ENCODE measurements at places on chromosomes 16 and 17.
A peak's percentile ranks its signal among the peaks of the same experiment; 100 is the strongest.

GRCh38 chr17:41417576-41418015 is 6.8 kb downstream of the KRT37 start:
- DNase-seq: no peak

GRCh38 chr16:2432801-2433505 is 3.7 kb downstream of the CCNF start:
- no peak for DNase-seq

DNA sequence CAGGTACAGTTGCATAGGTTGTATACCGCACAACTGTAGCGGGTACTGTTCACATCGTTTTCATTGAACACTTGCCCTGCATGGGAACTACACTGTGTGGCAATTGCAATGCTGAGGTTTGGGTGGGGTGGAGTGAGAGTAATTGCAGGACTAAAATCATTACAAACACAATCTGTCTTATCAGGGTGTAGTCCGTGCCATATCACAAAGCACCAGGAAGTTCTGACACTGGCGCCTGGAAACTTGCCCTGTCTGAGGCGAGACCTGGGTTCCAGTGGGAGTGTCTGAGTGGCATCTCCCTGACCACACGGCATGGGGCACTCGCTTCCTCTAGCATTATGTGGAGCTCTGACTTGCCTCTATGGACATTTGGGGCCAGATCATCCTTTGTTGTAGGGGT is 153.4 kb downstream of the RGS9 start:
- DNase-seq: no peak

GRCh38 chr16:17830651-17831050 is 359.9 kb upstream of the XYLT1 start:
- DNase-seq: peak; percentile 19

DNA sequence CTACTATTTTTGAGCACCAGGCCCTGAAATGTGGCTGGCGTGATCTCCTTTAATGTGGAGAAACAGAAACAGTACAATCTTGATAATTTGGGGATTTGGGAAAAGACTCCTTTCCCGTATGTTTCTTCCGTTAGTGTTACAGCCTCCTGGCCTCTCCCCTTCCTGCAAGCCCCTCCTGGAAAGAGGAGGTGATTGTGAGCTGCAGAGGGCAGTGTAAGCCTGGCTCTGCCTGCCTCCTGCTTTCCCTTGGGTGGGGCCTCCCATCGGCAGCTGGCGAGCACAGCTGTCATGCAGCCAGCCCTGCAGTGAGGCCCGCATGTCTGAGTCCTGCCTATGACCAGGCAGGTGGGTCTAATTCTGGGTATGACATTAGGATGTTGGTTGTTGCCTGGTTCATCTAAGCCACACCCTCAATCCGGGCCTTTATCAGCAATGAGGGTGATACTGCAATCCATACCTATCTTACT is 48.7 kb upstream of the WSB1 start:
- peak; percentile 94 for DNase-seq

DNA sequence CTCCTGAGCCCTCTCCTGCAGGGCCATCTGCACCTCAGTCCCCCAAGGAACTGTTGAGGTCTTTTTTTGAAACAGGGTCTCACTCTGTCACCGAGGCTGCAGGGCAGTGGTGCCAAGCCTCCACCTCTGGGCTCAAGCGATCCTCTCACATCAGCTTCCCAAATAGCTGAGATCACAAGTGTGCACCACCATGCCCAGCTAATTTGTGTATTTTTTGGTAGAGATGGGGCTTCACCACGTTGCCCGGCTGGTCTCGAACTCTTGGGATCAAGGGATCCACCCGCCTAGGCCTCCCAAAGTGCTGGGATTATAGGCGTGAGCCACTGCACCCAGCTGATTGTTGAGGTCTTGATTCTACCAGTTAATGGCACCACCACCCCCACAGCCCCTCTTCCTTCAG is 27.9 kb upstream of the ENDOV start:
- DNase-seq: no peak

- no peak for DNase-seq
Observed at GRCh38 chr16:16045296-16045695, 95.9 kb downstream of the ABCC1 start.

DNA sequence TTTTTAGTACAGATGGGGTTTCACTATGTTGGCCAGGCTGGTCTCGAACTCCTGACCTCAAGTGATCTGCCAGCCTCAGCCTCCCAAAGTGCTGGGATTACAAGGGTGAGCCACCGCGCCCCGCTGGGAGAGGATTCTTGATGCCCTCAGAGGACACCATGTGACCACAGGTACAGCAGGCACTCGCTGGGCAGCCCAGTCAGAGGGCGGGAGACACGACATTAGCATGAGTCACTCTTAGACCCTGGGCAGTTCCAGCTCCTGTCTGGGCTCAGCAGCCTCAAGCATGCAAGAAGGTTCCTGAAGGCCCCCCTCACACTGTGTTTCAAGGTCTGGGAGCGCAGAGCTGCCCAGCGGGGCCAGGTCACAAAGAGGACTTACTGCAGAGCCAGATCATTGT is 11.9 kb downstream of the STAC2 start:
- DNase-seq: no peak

DNA sequence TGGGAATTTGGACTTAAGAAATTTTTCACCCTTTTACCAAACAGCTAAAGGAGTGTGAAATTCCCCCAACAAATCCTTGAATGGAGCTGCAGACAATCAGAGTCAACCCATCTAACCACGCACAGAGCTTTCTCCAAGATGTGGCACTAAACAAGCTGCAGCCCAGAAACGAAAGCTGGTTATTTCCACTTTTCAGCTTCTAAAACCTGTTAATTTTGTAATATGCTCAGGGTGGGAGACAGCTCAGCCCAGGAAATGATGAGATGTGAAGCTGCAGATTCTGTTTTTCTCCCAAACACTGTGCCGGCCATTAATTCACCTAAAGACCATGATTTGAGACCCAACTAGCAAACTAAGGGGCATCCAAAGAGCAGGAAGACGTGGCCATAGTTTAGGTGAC is 33.2 kb upstream of the ABR start:
- no peak for DNase-seq

DNA sequence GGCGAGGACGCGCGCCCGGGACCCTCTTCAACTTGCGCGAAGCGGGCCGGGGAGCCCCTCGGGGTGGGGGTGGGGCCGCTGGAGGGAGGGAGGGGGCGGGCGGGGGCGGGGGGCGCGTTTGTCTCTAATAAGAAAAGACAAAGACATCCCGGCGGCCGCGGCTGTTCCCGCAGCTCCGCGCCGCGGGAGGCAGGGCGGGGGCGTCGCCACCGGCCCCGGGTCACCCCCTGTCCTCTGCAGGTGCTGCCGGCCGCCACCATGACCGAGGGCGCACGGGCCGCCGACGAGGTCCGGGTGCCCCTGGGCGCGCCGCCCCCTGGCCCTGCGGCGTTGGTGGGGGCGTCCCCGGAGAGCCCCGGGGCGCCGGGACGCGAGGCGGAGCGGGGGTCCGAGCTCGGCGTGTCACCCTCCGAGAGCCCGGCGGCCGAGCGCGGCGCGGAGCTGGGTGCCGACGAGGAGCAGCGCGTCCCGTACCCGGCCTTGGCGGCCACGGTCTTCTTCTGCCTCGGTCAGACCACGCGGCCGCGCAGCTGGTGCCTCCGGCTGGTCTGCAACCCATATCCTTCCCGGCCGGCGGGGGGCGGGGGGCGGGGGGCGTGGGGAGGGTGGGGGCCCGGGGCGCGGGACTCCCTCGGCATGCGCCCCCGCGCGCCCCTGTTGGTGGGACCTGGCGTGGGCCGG is 714 bp downstream of the CACNA1H start:
- no peak for DNase-seq

DNA sequence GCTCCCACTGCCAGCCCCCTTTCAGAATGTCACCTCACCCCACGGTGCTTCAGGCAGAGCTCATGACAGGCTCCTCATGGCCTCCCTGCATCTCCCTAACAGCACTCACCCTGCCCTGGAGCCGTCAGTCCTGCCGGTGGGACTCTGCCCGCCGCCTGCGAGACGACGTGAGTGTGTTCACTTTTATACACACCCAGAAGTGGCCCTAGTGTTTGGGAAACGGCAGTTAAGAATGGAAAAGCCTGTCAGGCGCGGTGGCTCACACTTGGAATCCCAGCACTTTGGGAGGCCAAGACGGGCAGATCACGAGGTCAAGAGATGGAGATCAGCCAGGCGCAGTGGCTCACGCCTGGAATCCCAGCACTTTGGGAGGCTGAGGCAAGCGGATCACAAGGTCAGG is 12.3 kb upstream of the CYTH1 start:
- DNase-seq: no peak

DNA sequence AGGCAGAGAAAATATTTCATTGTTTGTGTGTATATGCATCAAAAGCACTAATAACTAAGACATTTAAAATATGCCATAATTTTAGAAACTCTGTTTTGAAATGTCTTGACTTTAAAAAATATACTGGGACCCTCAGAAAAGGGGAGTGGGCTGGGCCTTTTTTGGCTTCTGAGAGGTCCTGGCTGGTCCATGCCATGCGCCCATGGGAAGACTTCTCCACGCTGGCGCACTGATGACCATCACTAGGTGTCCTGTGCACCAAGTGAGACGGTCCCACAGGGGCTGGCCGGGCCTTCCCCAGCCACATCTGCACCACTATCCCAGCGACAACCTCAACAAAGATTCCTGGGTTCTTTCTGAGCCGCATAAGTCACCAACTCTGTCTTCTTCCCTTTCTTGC is 27.0 kb upstream of the WFIKKN2 start:
- no peak for DNase-seq

- no peak for DNase-seq
Observed at GRCh38 chr17:44776628-44777393, 18.0 kb downstream of the ADAM11 start.

DNA sequence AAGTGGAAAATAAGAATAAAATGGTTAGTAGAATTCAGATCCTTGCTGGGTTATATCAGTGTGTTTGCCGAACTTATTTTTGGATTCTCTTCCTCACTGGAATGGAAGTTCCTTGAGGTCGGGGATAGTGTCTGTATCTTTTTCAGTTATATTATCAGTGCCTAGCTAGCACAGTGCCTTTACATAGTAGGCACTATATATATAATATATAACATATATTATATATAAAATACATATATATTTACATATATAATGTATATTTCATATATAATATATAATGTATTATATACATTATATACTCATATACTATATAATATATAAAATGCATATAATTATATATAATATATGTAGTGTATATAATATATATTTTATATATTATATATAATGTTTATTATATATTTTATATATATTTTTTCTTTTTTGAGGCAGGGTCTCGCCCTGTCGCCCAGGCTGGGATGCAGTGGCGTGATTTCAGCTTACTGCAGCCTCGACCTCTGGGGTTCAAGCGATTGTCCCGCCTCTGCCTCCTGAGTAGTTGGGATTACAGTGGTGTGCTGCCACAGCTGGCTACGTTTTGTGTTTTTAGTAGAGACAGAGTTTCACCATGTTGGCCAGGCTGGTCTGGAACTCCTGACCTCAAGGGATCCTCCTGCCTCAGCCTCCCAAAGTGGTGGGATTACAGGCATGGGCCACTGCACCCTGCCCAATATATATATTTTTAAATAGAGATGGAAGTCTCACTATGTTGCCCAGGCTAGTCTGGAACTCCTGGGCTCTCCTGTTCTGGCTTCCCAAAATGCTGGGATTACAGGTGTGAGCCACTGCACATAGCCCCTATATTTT is 3.2 kb downstream of the NFATC3 start:
- DNase-seq: no peak

GRCh38 chr16:58491-59439 is 5.1 kb downstream of the SNRNP25 start:
- no peak for DNase-seq

GRCh38 chr17:71631483-71631882 is 489.3 kb upstream of the SOX9 start:
- peak; percentile 20 for DNase-seq

DNA sequence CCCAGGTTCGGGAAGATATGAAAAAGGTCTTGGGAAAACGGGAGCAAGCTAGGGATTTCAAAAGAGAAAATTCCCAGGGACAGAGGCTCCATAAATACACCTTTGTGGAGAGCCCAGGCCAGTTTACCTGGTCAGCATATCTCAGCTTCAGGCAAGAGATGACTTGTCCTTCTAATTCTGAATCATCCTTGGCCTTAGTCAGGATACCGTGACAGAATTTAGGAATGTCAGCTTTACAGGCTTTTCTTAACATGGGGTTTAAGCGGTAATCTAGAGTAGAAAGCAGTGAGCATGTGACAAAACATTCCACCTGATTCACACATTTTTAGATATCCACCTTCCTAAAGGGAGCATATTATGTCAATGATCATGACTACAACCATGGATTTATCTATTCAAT is 41.1 kb upstream of the CLEC18B start:
- no peak for DNase-seq

DNA sequence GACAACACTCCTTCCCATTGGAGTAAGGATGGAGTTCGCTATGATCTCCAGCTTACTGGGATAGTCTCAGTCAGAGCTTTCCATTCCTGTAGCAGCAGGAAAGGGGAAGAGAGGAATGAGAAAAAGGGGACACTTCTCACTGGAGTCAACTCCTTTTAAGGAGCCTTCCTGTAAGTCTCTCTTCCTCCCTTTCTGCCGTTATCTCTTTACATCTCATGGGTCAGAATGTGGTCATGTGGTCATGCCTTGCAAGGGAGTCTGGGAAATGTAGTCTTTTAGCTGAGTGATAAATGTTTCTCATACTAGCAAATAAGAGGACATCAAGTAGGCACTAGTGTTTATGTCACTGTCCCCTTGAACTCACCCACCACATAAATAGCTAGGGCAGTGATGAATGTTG is 227.3 kb downstream of the HAPSTR1 start:
- DNase-seq: no peak

GRCh38 chr16:2174396-2175131 is 19.0 kb downstream of the TRAF7 start:
- DNase-seq: no peak

- DNase-seq: no peak
Observed at GRCh38 chr17:37344519-37344918, 31.3 kb upstream of the C17orf78 start.

DNA sequence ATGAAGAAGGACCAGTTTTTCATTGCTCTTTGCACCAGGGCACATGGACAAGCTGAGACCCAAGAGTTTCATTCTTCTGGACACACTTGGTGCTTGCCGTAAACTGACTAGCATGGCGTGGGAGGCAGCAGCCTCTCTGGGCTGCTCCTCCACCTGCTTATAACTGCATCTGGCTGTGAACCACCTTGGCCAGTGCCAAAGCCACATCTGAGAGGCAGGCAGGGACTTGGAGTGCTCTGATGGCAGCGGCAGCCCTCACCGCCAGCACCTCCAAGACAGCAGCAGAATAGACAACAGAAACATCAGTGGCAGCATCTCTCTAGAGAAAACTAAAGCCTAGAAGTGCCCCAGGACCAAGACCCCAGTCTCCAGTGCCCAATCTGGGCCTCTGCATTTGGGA is 4.7 kb downstream of the KRT37 start:
- no peak for DNase-seq

- peak; percentile 79 for DNase-seq
Observed at GRCh38 chr17:83012868-83013778, 66.3 kb upstream of the METRNL start.

GRCh38 chr17:67055811-67056745 is 11.7 kb downstream of the CACNG1 start:
- no peak for DNase-seq

- no peak for DNase-seq
Observed at GRCh38 chr16:31084584-31085302, 4.0 kb downstream of the PRSS53 start.
